ENCODE measurements at places on chromosomes 6 and 20. TPM values are rescaled to one million over a fixed set of nuclear protein-coding genes. Genes with fewer than 3 reads are reported as not detected.

GGT7 gene
- total RNA-seq: 32.3 TPM

RIPPLY2 gene
- total RNA-seq: 0.35 TPM

TFAP2D gene
- not detected for total RNA-seq

EYA2 gene
- 0.30 TPM for total RNA-seq

PGC gene
- total RNA-seq: not detected

DNAH8 gene
- not detected for total RNA-seq

MICAL1 gene
- 19.6 TPM for total RNA-seq

SYTL3 gene
- total RNA-seq: 6.7 TPM

UNC5CL gene
- total RNA-seq: 7.6 TPM

GRCh38 chr6:100464162-100464851 is 414 bp downstream of the SIM1 start:
- H3K27me3 ChIP-seq: peaks cover 100% of the 10 kb centered on the region
- DNase-seq: no peak
- no peaks in the 10 kb centered on the region for H3K36me3 ChIP-seq
- H3K4me3 ChIP-seq: peak overlapping the region; percentile 24
- peaks cover 6% of the 10 kb centered on the region for H3K4me1 ChIP-seq

- no peaks in the 10 kb centered on the region for H3K4me1 ChIP-seq
- no peaks in the 10 kb centered on the region for H3K27me3 ChIP-seq
- no peak overlapping the region for H3K27ac ChIP-seq
- no peaks in the 10 kb centered on the region for H3K36me3 ChIP-seq
- peak; percentile 48 for DNase-seq
Observed at GRCh38 chr6:169589293-169589692, 112.5 kb downstream of the WDR27 start.

GRCh38 chr20:32672982-32673851 is 524 bp downstream of the C20orf203 start:
- H3K36me3 ChIP-seq: no peaks in the 10 kb centered on the region
- DNase-seq: no peak
- H3K27ac ChIP-seq: peak overlapping the region; percentile 60
- H3K27me3 ChIP-seq: no peaks in the 10 kb centered on the region

GRCh38 chr20:3710703-3711483 is 1.5 kb downstream of the SIGLEC1 start:
- no peak overlapping the region for H3K4me3 ChIP-seq
- no peaks in the 10 kb centered on the region for H3K27me3 ChIP-seq
- H3K36me3 ChIP-seq: no peaks in the 10 kb centered on the region
- no peaks in the 10 kb centered on the region for H3K4me1 ChIP-seq
- H3K27ac ChIP-seq: no peak overlapping the region

- H3K27ac ChIP-seq: no peak overlapping the region
- no peaks in the 10 kb centered on the region for H3K27me3 ChIP-seq
- no peak for DNase-seq
- no peaks in the 10 kb centered on the region for H3K36me3 ChIP-seq
- no peak overlapping the region for H3K4me3 ChIP-seq
Observed at GRCh38 chr6:107400616-107401147, 58.7 kb downstream of the PDSS2 start.

DNA sequence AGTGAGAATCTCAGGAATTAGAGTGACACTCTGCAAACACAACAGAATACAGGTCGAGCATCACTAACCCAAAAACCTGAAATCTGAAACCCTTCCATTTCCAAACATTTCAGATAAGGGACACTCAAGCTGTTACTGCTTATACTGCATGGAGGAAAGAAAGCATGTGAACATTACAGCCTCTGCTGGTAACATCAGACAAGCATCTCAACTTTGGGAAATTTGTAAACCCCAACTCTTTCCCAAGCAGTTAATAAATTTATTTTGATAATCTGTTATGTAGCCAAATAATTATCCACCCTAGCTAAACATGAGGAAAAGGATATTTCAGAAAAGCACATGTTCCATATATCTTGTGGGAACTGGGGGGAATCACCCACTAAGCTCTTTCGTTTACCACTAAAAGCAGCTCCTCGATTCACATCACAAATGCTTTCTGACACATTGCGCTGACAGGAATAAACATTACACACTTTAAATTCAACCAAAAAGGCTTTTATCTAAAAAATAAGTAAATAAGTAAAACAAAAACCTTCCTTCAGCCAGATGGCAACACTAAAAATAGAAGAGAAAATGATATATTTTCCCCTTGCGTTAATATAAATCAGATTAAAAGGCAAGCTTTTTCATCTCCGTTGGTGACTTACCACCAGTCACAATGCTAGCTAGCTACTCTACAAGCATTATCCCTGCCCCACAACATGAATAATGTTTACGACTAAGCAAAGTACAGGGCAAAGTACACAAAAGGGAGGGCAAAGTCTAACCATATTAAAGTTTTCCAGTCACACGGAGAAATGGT is 120.8 kb downstream of the MAP7 start:
- DNase-seq: no peak
- H3K4me1 ChIP-seq: peaks cover 10% of the 10 kb centered on the region
- H3K27ac ChIP-seq: no peak overlapping the region
- H3K27me3 ChIP-seq: no peaks in the 10 kb centered on the region
- H3K4me3 ChIP-seq: no peak overlapping the region
- no peaks in the 10 kb centered on the region for H3K36me3 ChIP-seq

DNA sequence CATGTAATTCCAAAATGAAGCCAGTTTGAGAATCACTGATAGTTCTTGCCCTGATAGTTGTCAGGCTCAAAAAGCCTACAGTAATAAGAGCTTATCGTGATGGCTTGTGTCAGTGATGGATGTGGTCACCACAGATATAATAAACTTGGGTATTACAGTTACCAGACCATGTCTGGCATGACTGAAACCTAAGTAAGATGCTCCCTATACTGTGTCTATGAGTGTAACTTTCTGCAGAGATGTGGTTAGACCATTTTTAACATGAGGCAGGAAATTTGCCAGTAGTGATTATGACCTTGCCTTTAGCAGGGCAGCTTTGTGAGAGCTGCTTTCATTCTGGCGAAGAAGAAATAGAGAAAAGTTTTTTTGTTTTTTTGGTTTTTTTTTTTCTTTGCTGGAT is 90.2 kb downstream of the ANKS1A start:
- peaks cover 6% of the 10 kb centered on the region for H3K36me3 ChIP-seq
- H3K4me3 ChIP-seq: no peak overlapping the region
- no peaks in the 10 kb centered on the region for H3K27me3 ChIP-seq
- no peak for DNase-seq

DNA sequence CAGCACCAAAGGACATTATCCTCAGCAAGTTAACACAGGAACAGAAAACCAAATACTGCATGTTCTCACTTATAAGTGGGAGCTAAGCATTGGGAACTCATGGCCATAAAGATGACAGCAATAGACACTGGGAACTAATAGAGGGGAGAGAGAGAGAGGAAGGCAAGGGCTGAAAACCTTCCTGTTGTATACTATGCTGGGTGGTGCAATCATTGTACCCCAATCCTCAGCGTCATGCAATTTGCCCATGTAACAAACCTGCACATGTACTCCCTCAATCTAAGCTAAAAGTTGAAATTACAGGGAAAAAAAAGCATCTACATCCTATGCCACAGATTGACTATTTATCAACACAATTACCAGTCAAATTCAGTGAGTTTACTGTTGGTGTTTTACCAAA is 20.0 kb upstream of the VNN1 start:
- no peaks in the 10 kb centered on the region for H3K4me1 ChIP-seq
- H3K4me3 ChIP-seq: no peak overlapping the region
- no peaks in the 10 kb centered on the region for H3K36me3 ChIP-seq
- H3K27me3 ChIP-seq: no peaks in the 10 kb centered on the region
- DNase-seq: no peak

DNA sequence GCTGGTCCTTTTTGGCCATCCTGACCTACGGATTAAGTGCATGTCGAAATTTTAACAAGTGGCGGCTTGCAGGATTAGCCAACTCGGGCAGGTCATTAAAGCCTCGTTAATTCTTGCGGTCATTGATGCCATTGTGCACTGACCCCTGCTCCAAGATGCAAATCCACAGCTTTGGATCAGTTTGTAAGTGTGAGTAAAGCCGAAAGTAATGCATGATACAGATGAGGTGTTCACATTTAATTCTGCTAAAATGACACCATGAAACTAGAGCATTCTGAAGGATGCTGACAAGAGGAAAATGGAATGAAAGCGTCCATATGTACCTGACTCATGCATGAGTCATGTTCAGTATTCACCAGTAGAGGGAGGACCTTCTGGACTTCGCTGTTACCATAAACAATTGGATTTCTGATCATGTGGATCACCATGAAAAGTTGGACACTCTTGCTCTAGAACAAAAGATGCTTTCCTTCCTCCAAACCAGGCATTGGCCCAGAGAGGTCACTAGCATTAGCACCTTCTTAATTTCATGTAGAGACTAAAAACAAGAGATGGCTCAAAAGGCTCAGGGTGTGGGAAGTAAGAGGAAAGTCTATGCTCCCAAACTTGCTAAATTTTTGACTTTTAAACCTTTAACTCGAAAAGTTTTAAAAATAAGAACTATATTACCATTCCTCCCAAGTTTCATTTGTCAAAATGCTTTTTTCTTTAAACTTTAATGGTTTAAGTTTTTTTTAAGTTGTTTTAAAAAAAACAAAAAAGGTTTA is 48.0 kb downstream of the MUC22 start:
- H3K36me3 ChIP-seq: no peaks in the 10 kb centered on the region
- H3K4me1 ChIP-seq: no peaks in the 10 kb centered on the region
- no peak overlapping the region for H3K4me3 ChIP-seq
- DNase-seq: peak; percentile 86

DNA sequence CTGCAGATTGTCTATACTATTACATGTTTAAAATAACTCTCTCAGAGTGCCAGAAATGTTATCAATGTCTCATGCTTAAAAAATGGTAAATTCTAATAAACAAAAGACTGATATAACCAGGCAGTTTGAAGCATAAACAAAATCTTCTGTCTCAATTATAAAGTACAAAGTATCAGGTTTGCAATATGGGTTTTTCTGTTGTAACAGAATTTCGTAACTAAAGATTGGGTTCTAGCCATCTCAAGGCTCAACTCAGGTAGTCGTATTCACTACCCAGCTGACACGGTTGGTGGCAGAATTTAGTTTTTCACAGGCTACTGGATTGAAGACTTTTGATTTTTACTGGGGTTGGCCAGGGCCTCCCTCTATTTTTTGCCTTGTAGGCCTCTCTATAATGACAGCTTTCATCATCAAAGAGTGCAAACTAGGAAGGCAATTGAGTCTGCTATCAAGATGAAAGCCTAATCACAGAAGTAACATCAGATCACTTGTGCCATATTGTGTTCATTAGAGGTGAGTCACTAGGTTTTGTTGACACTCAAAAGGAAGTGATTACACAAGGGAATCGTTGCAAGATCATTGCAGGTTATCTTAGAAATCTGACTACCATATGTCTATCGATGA is 3.6 kb downstream of the CYP39A1 start:
- H3K4me1 ChIP-seq: peaks cover 10% of the 10 kb centered on the region
- H3K36me3 ChIP-seq: no peaks in the 10 kb centered on the region
- no peak overlapping the region for H3K4me3 ChIP-seq
- no peaks in the 10 kb centered on the region for H3K27me3 ChIP-seq

- no peaks in the 10 kb centered on the region for H3K27me3 ChIP-seq
- no peaks in the 10 kb centered on the region for H3K36me3 ChIP-seq
- H3K4me3 ChIP-seq: no peak overlapping the region
- no peak for DNase-seq
Observed at GRCh38 chr6:94041945-94042709, 622.8 kb upstream of the EPHA7 start.

Measured in cardiac muscle cell (in vitro differentiated cells and primary cell).